ENCODE measurements at places on chromosomes 4 and X.

- no peak for DNase-seq
Observed at GRCh38 chr4:99293357-99293756, 2.6 kb upstream of the ADH1A start.

- no peak for DNase-seq
Observed at GRCh38 chr4:120850018-120850599, 72.4 kb downstream of the PRDM5 start.

DNA sequence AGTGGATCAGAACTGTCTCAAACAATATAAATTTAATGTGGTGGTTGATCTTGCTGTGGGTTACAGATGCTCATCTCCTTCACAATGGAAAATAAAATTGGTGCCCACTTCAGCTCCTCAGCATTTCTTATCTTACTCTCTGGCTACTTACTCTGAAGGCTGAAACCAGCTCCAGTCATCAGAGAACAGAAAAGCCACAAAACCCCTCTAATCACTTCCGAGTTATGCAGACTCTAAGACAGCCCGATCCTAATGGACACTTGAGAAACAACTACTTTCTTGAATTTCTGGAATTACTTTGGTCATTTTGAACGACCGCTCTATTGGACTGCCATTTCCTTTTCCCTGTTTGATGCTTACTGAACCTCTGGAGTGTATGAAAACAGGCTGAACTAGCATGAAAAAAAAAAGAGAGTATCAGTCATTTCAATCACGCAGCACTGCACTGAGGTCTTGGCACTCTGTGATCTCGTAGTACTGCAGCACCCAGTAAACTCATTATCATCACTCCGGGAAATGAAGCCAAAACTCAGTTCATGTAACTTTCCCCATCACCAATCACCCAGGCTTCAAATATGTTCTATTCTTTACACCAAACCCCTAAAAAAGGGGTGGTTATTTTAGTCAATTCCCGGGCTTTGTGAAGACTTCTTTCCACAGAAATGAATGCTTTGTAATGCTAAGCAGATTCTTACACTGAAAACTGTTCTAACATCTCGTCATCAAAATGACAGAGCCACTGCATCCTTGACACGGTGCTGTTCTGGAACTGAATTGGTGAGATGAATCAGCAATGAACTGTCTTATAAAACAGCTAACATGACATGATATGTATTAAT is 54.5 kb downstream of the TSPAN5 start:
- no peak for DNase-seq

GRCh38 chrX:53251307-53251706 is 26.3 kb upstream of the KDM5C start:
- no peak for DNase-seq

DNA sequence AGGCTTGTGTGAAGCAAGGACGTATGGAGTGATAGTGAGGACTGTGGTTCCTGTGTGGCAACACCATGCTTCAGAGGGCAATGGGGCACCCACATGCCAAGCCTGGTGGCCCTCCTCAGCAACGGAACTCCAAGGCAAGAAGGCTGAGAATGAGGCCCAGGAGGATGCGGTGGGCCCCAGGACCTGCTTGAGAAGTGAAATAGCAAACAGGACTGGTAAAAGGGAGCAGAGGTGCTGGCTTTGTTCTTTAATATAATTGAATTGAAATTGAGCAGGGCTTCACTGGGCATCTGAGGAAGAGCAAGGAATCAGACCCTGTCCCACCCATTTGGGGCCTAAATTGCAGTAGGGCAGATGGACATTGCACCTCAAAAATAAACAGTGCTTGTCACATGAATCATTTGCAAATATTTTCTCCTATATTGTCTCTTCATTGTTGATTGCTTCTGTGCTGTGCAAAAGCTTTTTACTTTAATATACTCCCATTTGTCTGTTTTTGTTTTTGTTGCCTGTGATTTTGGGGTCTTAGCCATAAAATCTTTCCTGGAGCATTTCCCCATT is 2.3 kb downstream of the TMEM187 start:
- DNase-seq: no peak

DNA sequence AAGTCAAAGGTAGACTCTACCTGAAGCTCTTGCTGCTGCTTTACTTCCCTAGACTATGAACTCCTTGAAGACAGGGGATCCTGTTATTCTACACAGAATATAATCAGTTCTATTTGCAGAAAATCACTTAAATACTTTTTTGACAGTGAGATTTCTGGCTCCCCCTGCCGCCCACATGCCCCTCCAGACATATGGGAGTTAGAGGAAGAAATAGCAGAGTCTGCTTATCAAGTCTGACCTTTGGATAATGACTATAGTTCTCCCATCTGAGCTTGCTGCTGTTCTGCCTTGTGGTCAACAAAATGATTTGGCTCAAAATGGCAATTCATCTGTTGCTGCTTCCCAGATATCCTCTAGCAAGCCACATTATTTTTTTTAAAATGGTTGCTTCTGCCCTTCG is 101.1 kb downstream of the ENOX2 start:
- no peak for DNase-seq

DNA sequence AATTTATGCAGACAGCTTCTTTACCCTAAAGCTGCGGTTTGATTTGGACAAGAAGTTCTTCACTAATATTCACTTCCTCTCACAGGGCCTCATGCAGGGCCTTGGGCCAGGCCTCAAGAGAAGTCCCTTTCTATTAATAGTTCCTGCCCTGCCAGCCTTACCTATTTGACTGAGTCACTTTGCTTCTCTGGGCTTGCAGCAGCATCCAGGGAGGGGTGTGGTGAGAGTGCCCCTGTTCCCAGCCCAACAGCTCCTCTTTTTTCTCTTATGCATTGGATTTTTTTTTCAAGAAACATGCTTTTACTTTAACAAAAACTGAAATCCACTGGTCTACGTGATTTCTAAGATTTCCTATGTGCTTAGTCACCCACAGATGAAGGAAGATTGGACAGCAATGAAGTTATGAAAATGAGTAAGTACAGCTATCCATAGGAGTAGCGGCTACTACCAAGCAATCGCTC is 26.7 kb downstream of the FAM156B start:
- no peak for DNase-seq

DNA sequence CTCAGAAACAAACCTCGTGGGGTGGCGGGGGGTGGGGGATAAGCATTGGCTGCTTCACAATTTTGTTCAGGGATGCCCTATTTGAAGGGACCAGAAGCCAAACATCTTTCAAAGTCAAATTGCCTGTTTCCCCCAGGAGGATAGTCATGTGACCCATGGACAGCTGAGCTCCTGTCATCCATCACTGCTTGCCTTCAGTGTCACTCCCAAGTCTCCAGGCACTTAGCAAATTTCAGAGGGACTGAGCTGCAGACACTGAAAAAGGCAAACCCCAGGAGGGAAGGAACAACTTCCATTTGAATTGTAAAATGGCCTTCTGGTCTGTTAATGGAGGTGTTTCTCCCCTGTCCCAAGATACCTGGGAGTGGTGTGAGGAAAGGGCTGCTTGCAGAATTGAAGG is 73.4 kb downstream of the FRMPD3 start:
- DNase-seq: no peak

- DNase-seq: no peak
Observed at GRCh38 chr4:42282081-42282901, 115.0 kb upstream of the SHISA3 start.
